Cerebellar nuclear complex (tissue), 1 donor: ENCODE measurements at places on chromosomes 6 and 20.

DNA sequence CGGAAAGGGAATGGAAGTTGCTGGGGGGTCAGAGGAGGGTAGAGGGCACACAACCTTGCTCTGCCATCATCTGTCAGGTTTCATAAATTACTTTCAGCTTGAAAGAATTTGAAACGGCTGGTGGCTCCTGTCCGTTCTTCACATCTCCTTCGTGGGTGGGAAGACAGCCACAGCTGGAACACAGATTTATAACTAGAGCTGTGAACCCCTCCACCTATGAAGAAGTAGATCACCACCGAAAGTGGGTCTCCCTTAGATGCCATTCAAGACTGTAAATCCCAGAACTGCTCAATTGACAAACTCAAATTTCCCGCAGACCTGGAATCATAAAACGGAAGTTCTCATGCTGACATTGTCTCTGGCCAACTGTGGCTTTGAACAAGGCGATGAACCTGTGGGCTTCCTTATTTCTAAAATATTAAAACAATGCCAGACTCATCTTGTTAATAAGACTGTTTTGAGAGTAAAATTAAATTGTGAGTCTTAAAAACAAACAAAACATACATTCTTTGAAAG, 65.3 kb downstream of the BTBD3 start:
- no peak for DNase-seq

DNA sequence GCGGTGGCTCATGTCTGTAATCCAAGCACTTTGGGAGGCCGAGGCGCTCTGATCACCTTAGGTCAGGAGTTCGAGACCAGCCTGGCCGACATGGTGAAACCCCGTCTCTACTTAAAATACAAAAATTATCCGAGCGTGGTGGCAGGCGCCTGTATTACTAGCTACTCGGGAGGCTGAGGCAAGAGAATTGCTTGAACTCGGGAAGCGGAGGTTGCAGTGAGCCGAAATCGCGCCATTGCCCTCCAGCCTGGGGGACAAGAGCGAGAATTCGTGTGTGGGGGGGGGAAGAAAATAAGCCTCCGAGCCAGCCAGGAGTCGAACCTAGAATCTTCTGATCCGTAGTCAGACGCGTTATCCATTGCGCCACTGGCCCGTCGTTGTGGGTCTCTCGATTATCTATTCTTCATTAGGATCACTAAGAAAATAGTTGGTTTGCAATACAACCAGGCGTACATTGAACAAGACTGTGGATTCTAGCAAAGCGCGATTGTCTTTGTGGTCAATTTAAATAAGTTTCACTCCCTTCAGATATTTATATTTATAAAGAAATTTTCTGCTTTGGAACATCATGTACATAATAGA, 33.9 kb upstream of the PRSS16 start:
- no peak for DNase-seq

- no peak for DNase-seq
These were observed 17.1 kb upstream of the TINAG start for GRCh38 chr6:54291146-54291545.

DNA sequence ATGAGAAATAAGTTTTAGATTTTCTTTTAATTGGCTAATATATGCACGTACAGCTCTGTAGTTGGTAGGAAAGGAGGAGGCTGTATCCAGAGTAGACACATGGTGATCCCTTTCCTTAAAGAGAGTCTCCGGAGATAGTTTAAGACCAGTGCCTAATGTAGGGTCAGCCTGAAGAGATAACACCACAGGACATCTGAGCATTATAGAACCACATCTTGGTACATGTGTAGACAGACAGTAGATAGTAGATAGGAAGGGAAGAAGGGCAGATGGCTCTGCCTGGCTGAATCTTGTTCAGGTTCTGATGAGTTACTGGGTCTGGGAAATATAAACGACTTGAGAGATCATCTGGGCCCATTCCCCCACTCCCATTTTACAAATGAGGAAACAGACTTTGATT, 18.5 kb downstream of the CHMP4B start:
- DNase-seq, result no peak

- no peak for DNase-seq
These were observed 9.4 kb upstream of the ARMC12 start for GRCh38 chr6:35727231-35727934.

GRCh38 chr6:166610069-166610468, 17.0 kb downstream of the RPS6KA2 start:
- no peak for DNase-seq

- DNase-seq, result no peak
These were observed 129.7 kb downstream of the FIG4 start for GRCh38 chr6:109820706-109821350.

DNA sequence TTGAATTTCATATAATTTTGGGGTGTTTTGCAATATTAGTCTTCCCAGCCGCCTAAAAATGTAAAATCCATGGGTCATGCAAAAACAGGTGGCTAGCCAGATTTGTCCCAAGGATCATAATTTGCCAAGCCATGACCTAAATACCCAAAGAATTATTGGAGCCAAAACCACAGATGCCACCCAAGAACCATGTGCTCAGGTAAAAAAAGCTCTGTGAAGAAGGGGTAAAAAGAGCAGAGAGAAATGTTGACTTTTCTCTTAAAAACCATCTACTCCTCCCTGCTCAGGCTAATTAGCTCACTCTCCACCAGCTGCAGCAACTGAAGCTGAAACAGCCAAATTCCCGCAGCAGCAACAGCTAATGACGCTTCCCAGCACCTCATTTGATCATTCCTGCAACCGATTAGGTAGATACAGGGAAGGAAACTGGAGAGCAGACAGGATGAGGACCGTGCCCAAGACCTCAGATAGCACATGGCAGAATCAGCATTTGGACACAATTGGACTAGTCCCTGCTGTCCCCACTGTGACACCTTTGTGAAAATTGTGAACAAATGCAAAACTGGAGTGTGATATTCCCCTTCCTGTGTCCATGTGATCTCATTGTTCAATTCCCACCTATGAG, 107.9 kb upstream of the NXT1 start:
- DNase-seq, result peak; percentile 81

DNA sequence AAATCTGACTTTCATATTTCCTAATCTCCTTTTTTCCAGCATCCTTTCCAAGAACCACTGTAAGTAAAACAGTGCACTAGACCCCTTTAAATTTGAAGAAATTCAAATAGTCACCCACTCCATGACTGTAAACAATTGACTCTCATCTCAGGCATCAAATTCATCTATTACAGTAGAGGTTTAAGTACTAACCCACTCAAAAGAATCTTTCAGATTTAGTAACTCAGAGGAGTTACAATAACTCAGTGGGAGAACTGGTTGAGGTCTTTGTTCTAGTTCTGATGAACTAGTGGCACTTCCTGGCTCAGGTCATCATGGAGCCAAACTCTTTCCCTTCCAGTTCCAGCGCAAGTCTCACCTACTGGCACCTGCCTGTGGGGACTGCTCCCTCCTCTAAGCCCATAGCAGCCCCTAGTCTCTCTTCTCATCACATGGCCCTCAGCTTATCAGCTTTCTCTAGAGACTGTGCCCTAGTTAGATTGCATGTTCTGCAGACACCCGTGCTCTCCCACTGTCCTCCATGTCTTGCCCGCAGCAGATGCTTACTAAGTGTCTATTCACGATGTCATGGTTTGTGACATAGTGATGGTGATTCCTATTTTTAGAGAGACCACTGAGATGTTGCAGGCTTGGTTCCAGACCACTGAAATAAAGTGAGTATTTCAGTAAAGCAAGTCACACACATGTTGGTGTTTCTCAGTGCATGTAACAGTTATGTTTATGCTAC, 196.2 kb downstream of the TBC1D7 start:
- no peak for DNase-seq

GRCh38 chr20:22626496-22626895, 42.1 kb upstream of the FOXA2 start:
- DNase-seq, result no peak

GRCh38 chr6:4732691-4733315, 43.4 kb upstream of the CDYL start:
- DNase-seq, result no peak

- no peak for DNase-seq
These were observed 69.8 kb upstream of the NKX2-2 start for GRCh38 chr20:21583486-21584168.

- DNase-seq, result no peak
These were observed 10.4 kb upstream of the FRMD1 start for GRCh38 chr6:168089186-168090063.

GRCh38 chr6:26250698-26251044, 114.3 kb upstream of the BTN3A2 start:
- no peak for DNase-seq

DNA sequence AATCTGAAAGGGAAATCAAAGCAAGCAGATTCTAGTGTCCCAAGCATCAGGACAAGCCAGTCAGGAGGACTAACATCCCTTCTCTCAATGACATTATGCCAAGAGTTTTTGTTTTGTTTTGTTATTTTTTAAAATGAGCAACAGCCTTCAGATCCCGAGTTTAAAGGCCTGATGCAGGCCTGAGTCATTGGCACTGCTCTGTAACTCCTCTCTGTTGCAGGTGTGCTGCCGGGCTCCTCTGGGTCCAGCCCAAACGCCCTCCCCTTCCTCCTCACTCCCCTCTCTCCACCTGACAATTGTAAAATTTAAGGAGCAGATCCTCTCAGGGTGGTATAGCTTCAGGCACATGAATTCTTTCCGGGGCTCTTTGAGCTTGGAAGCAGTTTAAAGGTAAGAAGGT, 502.0 kb downstream of the BMP2 start:
- DNase-seq, result no peak

DNA sequence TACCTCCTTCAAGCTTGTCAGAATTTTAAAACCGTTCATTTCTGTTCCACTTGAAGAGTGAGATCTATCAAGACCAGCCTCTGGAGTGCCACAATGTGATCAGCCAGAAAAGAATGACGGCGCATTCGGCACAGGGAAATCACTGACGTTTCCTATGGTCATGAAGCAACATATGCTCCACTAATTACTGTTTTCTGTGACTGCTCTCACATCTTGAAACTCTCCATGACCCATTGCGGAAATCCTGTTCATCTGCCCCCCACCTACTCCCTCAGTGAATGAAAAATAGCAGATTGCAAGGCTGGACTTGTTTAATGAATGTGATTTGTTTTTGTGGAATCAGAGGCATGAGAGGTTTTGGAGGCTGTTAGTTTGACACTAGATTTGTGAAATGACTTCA, 53.2 kb downstream of the SAMD5 start:
- DNase-seq, result no peak

- DNase-seq, result no peak
These were observed 16.6 kb downstream of the DCDC2 start for GRCh38 chr6:24340998-24341938.

GRCh38 chr6:161027385-161027784, 35.8 kb downstream of the MAP3K4 start:
- no peak for DNase-seq

DNA sequence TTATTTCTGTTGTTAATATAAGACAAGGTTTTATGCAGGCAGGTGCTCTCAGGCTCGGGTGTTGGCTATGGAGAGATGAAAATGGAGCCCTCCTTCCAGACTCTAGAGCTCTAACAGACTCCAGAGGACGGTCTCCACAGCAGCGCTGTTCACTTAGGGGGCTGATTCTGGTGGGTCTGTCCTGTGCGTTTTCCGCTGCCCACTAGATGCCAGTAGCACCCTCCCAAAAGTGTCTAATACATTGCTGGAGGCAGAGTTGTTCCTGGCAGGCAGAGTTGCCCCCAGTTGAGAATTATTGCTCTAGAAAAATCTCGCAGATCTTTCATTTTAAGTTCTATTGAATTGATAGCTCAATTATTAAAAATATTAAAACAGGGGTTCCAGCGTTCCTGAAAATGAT, 109.9 kb downstream of the MAP3K4 start:
- no peak for DNase-seq

DNA sequence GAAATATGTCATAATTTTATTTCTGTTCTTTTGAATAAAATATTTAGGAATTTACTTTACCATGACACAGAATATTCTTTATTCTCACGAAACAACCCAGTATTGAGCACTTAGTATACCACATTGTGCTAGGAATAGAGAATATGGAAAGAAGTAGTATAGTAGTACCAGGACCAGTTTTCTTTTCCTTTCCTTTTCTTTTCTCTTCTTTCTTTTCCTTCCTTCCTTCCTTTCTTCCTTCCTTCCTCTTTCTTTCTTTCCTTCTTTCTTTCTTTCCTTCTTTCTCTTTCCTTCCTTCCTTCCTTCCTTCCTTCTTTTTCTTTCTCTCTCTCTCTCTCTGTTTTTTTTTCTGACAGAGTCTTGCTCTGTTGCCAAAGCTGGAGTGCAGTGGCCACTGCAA, 7.5 kb upstream of the PLCB4 start:
- no peak for DNase-seq

- DNase-seq, result no peak
These were observed 2.6 kb upstream of the ADGB start for GRCh38 chr6:146595972-146596731.

DNA sequence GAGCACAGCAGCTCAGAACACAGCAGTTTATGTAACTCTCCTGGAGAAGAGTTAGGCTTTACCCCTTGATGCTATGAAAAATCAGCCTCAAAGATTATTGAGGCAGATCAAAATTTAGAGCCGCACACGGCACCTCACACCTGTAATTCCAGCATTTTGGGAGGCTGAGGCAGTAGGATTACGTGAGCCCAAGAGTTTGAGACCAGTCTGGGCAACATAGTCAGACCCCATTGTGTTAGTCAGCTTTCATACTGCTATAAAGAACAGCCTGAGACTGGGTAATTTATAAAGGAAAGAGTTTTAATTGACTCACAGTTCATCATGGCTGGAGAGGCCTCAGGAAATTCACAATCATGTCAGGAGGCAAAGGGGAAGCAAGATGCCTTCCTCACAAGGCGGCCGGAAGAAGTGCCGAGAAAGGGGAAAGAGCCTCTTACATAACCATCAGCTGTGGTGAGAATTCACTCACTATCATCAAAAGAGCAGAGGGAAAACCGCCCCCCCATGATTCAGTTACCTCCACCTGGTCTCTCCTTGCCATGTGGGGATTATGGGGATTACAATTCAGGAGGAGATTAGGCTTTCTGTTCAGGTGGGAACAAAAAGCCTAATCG, 87.7 kb downstream of the SGK1 start:
- no peak for DNase-seq

GRCh38 chr20:35179292-35180212, 7.7 kb downstream of the PROCR start:
- no peak for DNase-seq

DNA sequence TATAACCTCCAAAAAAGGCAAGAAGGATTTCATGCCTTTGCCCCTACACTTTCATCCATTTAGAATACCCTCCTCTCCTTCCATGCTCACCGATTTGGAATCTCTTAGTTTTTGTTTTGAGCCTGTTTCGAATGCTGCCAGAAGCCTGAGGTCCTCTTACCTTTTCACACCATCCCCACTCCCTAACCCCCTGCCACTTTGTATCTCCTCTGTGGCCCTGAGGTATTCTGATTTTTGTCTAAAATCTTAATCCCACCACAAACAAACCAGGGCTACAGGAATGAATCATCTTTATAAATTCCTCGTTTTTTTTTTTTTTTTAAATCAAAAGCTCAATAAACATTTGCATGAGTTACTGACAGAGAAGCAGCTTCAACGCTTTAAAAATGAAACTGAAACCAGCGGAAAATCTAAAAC, 1.6 kb upstream of the RPS12 start:
- DNase-seq, result no peak

DNA sequence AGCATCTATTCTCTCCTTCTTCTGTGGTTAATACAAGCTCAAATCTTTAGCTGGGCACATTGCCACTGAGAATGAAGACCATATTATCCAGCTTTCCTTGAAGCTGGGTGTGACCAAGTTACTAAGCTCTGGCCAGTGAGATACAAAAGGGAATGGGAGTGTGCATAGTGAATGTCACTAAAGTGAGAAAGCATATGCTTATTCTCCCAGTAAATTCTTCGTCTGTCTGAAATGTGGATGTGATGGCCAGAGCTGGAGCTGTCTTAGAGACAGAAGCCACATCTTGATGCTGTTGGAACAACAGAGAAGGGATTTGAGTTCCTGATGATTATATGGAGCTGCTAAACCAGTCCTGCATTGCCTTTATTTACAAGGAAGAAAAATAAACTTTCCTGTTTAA, 60.1 kb downstream of the SESN1 start:
- no peak for DNase-seq
